ENCODE measurements at places on chromosomes 2 and 18.

- DNase-seq, result no peak
These were observed 237.0 kb downstream of the HDAC4 start for GRCh38 chr2:239163688-239164334.

GRCh38 chr2:217331523-217332416, 471.9 kb upstream of the TNP1 start:
- DNase-seq, result no peak

- DNase-seq, result no peak
These were observed 123.3 kb downstream of the CLIP4 start for GRCh38 chr2:29238497-29238896.

DNA sequence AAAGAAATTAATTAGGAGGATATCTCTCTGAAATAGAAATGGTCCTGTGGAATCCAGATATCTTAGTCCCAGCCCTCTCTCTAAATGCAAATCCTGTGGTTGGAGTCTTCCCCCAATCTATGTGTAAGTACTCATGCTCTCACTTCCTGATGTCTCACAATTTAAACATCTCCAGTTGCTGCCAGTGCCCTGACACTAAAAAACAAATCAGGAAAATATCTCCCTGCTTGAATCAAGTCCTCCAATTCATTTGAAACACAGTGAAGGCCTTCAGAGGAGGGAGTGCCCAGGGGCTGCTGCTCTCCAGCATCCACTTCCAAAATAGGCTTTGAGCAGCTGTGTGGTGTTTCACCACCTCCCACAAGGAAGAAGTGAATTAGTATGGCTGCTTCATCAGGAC, 413.8 kb downstream of the RAD51AP2 start:
- no peak for DNase-seq

DNA sequence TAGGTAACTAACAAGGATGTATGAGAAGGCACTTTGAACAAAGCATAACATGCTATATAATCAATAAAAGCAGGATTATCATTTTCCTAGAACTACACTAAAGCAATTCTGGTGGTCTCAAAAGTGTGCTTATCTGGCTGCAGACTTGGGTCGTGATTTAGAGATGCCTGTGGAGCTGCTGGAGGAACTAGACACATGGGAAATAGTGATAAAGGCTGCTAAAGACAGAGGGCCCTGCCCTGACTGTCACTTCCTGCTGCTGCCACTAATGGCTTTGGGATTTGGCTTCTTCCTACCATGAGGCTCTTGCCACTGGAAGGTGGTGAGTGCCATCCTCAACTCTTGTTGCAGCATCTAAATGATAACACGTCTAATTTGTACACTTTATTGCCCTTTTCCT, 22.5 kb downstream of the TMEM178A start:
- DNase-seq, result no peak

DNA sequence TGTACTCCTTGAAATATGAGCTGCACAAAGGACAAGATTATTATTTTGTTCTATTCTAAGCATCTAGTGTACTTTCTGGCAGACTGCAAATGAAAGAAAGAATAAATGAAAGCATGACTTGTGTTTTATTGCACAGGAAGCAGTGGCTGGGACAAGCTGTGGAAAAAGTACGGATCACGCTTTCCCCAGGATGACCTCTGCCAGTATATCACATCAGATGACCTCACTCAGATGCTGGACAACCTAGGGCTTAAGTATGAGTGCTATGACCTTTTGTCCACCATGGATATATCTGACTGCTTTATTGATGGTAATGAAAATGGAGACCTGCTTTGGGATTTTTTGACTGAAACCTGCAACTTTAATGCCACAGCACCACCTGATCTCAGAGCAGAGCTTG, 49.4 kb downstream of the HNMT start:
- no peak for DNase-seq

- no peak for DNase-seq
These were observed 104.8 kb upstream of the LGALSL start for GRCh38 chr2:64349131-64349530.

DNA sequence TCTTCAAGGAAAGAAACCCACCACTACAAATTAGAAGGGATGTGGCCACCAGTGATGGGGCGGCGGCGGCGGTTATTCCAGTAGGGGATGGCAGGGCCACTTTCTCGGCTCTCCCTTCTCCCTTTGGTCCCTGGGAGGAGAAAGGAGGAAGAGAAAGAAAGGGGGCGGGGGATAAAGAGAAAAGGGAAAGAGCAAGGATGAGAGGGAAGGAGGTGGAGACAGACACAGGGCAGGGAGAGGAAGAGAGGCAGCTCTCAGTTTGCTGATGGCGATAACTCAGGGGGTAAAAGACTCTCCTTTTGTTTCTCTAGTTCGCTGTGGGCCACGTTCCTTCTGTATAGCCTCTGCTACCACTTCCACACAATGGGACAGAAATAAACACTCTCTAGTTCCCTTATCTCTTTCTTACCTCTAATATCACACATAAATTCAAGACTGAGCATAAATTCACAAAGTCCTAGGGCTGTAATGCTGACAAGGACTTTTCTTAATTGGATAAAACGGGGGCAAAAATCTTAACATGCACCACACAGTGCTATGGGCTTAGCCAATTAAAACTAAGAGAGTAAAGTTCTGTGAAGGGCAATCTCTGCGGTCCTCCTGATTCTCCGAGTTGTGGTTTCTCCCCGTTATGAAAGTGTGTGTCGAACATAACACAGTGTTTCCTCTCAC, 14.6 kb downstream of the SFT2D3 start:
- no peak for DNase-seq

GRCh38 chr2:60936757-60937156, 55.4 kb downstream of the REL start:
- no peak for DNase-seq

- no peak for DNase-seq
These were observed 238.8 kb downstream of the IKZF2 start for GRCh38 chr2:212912445-212913103.

- DNase-seq, result no peak
These were observed 67.1 kb downstream of the PXDN start for GRCh38 chr2:1676913-1677820.

DNA sequence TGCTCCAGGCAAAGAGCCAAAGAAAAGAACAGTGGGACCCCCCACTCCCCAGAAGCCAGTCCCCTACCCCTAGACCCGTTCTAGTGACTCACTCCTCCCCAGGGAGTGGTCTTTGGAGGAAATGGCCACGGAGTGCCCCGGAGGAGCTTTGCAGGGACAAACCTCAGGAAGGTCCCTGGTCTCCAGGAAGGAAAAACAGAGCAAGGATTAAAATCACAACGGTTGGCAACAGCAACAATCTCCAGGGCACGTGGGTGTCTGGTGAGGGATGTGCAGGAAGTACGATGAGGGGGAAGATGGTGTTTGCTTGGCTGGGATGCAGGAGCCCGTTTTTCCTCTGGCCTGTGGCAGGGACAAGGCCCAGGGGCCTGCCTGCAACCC, 135.0 kb downstream of the SMAD2 start:
- no peak for DNase-seq

DNA sequence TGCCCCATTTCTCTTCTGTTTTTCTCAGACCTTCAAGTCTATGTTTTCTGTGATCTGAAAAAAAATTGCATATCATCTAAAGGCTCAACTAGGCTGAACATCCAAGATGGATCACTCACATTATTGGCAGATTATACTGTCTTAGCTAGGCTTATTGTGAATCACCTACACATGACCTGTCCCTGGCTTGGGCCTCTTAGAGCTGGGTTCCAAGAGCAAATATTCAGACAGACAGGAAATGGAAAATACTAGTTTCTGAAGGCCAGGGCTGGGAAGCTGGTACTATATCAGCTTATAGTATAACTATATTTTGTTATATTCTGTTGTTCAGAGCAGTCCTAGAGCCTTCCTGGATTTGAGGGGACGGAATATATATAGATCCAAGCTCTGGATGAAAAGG, 90.3 kb downstream of the PIK3C3 start:
- DNase-seq, result no peak

GRCh38 chr2:16034975-16035746, 94.8 kb downstream of the MYCN start:
- DNase-seq, result no peak

DNA sequence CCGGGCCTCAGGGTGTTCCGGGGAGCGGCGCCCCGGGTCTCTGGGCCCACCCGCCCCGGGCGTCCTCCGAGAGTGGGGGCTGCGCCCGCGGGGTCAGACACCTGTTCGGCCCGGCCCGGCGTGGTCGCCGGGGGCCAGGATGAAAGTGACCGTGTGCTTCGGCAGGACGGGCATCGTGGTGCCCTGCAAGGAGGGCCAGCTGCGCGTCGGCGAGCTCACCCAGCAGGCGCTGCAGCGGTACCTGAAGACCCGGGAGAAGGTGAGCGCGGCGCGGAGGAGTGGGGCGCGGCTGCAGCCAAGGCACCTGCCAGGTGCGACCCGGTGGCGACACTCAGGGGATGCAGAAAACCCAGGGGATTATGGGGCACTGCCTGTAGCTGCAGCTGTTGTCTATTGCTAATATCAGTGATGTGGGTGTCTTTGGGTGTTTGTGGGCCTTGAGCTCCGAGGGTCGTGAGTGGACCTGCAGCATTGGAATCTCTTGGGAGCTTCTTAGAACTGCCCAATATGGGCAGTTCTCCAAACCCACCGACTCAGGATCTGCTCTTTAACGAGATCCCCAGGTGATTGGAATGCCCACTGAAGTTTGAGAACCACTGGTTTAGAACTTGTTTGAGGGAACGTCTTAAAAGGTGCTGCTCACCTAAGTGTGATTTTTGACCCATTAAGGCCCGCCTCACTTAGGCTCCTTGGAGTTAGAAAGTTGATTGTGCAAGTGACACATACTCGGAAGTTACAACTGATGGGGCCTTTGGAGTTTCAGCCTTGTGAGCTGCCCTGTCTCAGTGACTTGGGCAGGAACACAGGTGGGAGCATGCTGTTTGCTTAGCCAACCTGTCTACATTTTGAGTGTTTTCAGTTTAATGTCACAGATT, 823 bp downstream of the PARD3B start:
- no peak for DNase-seq

Measured in stimulated activated CD4-positive, alpha-beta T cell treated with anti-CD3 and anti-CD28 coated beads, Interleukin-4, amount 100 ng/mL, for 4 hours (primary cell).